ENCODE measurements at places on chromosomes 3 and 15. TPM values are rescaled to one million over a fixed set of nuclear protein-coding genes. Genes with fewer than 3 reads are reported as not detected.

GRCh38 chr3:190073264-190074008, 47.3 kb downstream of the P3H2 start:
- no peaks in the 10 kb centered on the region for H3K36me3 ChIP-seq
- peak overlapping the region; percentile 60 for H3K27ac ChIP-seq
- no peaks in the 10 kb centered on the region for H3K27me3 ChIP-seq
- peak; percentile 39 for DNase-seq

GRCh38 chr3:156657862-156658731, 16.3 kb upstream of the TIPARP start:
- H3K36me3 ChIP-seq = no peaks in the 10 kb centered on the region
- no peaks in the 10 kb centered on the region for H3K4me1 ChIP-seq
- H3K27ac ChIP-seq = no peak overlapping the region
- no peaks in the 10 kb centered on the region for H3K27me3 ChIP-seq
- no peak overlapping the region for H3K4me3 ChIP-seq
- no peak for DNase-seq

DNA sequence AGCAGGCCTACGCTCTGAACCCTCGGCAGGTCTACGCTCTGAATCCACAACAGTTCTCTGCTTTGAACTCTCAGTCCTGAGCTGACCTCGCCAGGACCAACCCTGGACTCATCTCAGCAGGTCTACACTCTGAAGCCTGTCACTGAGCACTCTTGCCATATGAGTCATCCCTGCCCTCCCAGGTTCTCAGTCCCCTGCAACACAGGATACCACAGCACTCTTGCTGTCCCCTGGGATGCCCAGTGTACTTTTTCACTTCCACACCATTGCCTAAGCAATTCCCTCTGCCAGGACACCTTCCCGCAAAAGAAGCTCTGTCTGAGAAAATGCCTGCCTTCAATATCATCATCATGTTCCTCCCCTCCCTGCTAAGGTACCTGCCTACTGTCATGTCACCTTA, 42.0 kb downstream of the NUP210 start:
- no peaks in the 10 kb centered on the region for H3K36me3 ChIP-seq
- no peaks in the 10 kb centered on the region for H3K27me3 ChIP-seq
- H3K4me3 ChIP-seq = no peak overlapping the region
- DNase-seq = peak; percentile 5
- H3K4me1 ChIP-seq = peaks cover 22% of the 10 kb centered on the region

SAXO2 gene
- not detected for total RNA-seq

GRCh38 chr3:191261304-191261638, 62.2 kb downstream of the OSTN start:
- H3K4me1 ChIP-seq = no peaks in the 10 kb centered on the region
- H3K36me3 ChIP-seq = no peaks in the 10 kb centered on the region
- H3K4me3 ChIP-seq = no peak overlapping the region

- no peak overlapping the region for H3K27ac ChIP-seq
- no peak overlapping the region for H3K4me3 ChIP-seq
- no peaks in the 10 kb centered on the region for H3K27me3 ChIP-seq
- H3K36me3 ChIP-seq = no peaks in the 10 kb centered on the region
Measured at GRCh38 chr3:138842483-138843188, 7.9 kb upstream of the PIK3CB start.

DNA sequence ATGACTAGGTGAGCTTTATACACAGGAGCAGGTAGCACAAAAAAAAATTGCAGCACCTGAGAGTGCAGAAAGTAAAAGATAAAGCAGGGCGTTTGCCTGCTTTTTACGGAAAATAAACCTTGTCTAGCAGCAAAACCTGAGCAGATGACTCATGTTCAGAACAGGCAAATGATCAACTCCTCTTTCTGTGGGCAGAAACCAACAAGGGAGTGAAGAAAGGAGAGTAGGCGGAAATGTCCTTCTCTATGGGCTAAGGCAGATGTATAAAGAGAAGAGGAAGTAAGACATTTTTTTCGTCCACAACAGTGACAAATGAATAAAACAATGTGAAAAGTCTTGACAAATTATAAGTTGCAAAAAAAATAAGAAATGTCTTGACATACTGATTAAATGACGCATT, 24.5 kb upstream of the GMNC start:
- H3K27ac ChIP-seq = no peak overlapping the region
- peak; percentile 2 for DNase-seq
- H3K36me3 ChIP-seq = no peaks in the 10 kb centered on the region
- H3K27me3 ChIP-seq = no peaks in the 10 kb centered on the region
- H3K4me3 ChIP-seq = no peak overlapping the region
- no peaks in the 10 kb centered on the region for H3K4me1 ChIP-seq

KY gene
- total RNA-seq = under 0.01 TPM

DNA sequence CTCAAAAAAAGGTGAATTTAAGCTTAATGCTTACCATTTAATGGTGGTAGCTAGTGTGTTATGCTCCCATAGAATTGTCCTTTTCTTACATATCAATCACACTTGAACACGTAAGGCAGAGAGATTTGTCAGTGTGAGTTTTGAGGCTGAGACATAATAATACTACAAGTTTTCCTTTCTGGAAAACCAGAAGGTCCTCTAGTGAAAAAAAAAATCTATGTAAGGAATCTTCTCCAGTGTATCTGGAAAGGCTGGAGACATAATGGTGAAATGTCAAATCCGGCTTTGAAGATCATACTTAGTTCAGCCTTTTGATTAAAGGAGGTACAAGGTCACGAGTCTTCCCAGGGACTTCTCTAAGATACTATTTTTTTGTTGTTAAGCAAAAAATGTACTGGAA, 3.4 kb downstream of the TSC22D2 start:
- H3K36me3 ChIP-seq = peaks cover 6% of the 10 kb centered on the region
- H3K4me1 ChIP-seq = peaks cover 5% of the 10 kb centered on the region
- DNase-seq = no peak
- peak overlapping the region; percentile 60 for H3K27ac ChIP-seq
- peak overlapping the region; percentile 76 for H3K4me3 ChIP-seq

DNA sequence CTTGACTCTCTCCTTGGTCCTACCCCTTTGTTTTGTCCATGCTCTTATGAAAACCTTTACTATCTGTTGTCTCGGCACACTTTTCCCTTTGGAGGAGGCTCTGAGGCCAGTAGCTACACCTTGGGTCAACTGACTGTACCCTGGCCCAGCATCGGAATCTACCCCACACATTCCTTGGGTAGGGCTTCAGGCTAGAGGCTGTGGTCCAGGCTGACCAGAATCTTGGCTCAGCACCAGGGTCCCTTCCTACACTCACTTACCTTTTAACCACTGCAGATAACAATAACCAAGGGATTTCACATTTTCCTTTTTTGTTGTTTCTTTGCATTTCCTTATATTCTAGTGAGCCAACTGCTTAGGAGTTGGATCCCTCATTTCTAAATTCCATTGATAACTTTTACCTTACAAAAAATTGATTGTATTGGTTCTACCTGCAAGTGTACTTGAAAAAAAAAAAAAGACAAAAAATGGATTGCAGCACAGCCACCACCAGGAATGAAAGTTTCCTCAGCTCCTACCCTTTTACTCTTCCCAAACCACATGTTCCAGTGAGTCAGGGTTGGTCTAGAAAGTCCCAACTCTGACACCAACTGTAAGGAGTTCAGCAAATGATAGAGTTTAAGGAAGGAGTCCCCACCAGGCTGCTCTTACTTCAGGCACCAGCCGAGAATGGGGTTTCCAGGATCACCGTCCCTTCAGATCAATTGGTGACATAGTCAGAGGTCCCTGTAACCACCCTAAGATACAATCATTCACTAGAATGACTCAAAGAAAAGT, 95.6 kb downstream of the FBLN2 start:
- H3K27me3 ChIP-seq = no peaks in the 10 kb centered on the region
- H3K27ac ChIP-seq = no peak overlapping the region
- peak; percentile 61 for DNase-seq
- H3K4me1 ChIP-seq = peaks cover 1% of the 10 kb centered on the region

DNA sequence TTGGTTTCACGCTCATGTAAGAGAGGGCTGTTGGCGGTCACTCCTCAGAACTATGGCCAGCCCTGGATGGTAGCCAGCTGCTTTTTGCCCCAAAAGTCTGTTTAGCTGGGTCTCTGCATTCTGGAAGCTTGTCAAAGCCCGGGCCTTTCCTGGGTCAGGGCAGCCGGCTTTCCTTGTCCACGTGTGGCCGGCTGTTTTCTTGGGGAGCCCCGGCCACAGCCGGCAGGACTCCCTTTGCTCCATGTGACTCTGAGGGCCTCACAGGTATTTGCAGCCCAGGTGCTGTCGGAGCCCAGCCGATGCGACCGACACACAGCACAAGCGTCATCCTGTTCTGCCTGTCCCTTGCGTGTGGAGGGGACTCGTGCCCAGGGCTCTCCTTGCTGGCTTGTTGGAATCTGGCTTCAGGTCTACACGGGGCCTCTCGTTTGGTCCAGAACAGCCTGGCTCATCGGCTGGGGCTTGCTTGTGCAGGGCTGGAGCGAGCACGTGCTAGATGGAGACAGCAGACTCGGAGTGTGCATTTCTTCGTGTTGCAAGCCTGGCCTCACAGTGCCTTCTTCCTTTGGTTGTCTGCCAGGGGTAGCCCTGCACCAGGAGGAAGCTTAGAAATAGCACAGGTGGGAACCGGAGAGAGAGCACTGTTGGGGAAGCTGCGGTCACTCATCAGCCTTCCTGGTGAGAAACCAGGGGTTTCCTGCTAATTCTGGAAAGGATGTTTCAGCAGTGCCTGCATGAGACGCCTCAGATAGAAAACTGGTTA, 51.5 kb downstream of the PGPEP1L start:
- H3K36me3 ChIP-seq = peaks cover 67% of the 10 kb centered on the region
- H3K27me3 ChIP-seq = no peaks in the 10 kb centered on the region
- H3K4me1 ChIP-seq = peaks cover 28% of the 10 kb centered on the region
- no peak overlapping the region for H3K27ac ChIP-seq
- DNase-seq = no peak

GRCh38 chr15:39125904-39126303, 455.0 kb upstream of the THBS1 start:
- H3K27ac ChIP-seq = peak overlapping the region; percentile 39
- peak; percentile 68 for DNase-seq
- H3K36me3 ChIP-seq = no peaks in the 10 kb centered on the region
- no peak overlapping the region for H3K4me3 ChIP-seq
- H3K4me1 ChIP-seq = peaks cover 37% of the 10 kb centered on the region

GRCh38 chr15:56341201-56341600, 24.0 kb upstream of the TEX9 start:
- no peaks in the 10 kb centered on the region for H3K36me3 ChIP-seq
- no peak overlapping the region for H3K4me3 ChIP-seq
- no peaks in the 10 kb centered on the region for H3K4me1 ChIP-seq
- H3K27me3 ChIP-seq = no peaks in the 10 kb centered on the region
- no peak overlapping the region for H3K27ac ChIP-seq
- DNase-seq = no peak

IQGAP1 gene
- total RNA-seq = 246 TPM

DNA sequence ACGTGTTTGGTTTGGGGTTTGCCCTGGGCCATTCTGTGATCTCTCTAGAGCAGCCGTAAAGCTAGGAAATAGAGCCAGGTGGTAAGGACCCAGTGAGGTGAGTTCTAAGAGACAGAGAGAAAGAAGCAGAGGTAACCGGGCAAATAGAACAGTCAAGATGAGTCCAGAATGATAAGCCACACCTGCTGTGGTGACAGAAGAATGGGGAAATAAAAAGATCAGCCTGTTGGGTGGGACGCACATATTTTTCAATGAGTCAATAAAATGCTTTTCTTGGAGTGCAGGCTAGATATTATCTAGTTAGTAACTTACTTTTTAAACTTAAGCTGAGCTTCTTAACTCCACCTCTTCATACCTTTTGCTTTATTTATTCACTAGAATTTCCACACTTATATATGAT, 135.0 kb downstream of the NFKBIZ start:
- H3K36me3 ChIP-seq = no peaks in the 10 kb centered on the region
- H3K27me3 ChIP-seq = no peaks in the 10 kb centered on the region
- H3K27ac ChIP-seq = no peak overlapping the region
- H3K4me1 ChIP-seq = no peaks in the 10 kb centered on the region

DNA sequence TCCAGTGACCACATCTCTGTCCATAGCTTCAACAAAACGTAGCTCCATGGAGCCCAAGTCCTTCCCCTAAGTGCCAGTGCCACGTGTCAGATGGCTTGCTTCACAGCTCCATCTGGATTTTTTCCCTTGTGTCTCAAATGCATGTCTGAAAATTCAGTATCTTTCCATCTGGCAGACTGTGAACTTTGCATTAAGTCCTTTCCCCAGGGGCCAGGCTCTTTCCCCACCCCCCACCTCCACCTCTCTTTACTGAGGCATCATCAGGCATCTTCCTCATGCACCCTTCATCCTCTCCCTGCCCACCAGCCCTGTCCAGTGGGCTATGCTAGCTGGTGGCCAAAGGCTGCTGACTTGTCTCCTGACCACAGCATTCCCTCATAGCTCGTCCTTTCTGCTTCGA, 53.7 kb downstream of the PDIA5 start:
- H3K4me3 ChIP-seq = no peak overlapping the region
- peaks cover 3% of the 10 kb centered on the region for H3K4me1 ChIP-seq
- H3K27me3 ChIP-seq = no peaks in the 10 kb centered on the region

CCDC39 gene
- not detected for total RNA-seq

CD96 gene
- 0.28 TPM for total RNA-seq

ISG20 gene
- 0.72 TPM for total RNA-seq

C3orf62 gene
- 0.83 TPM for total RNA-seq

- no peak overlapping the region for H3K27ac ChIP-seq
- H3K4me1 ChIP-seq = no peaks in the 10 kb centered on the region
- DNase-seq = peak; percentile 10
Measured at GRCh38 chr3:112858410-112859069, 11.9 kb upstream of the CD200R1L start.

UPK1B gene
- 0.28 TPM for total RNA-seq

DNA sequence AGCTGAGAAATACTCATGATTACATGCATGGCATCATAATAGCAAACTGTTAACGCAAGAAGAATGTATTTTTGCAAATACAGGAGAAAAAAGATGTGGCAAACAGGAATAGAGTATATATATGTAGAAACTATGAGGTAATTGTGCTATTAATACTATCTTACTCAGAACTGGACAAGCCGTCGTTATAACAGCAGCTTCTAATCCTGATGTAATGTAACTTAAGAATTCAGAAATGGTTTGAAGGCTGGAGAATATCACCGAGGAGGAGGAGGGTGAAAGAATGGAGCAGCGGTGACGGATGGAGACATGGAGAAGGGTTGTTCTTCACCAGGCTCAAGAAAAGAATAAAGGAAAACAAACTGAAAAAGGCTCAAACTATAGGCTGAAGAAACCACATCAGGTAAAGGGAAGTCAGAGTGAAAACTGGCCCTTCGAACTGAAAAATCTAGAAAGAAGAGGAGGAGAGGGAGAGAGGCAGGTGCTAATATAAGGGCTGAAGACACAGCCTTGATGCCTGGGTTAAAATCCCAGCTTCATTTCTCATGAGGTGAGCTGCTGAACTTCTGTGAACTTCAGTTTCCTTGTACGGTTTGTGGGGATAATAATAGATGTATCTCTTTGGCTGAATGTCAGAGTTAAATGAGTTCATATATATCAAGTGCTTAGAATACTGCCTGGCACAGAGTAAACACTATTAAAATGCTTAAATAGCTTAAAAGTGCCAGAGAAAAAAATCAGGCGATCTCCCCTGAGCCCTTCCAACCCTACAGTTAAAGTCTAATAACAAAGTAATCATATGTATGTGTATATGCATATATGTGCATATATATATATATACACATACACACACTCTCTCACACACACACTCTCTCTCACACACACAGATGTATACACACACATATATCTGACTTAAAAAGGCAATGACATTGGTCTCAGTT, 43.9 kb downstream of the GOLIM4 start:
- H3K36me3 ChIP-seq = no peaks in the 10 kb centered on the region
- peak overlapping the region; percentile 3 for H3K4me3 ChIP-seq
- peak; percentile 89 for DNase-seq
- H3K4me1 ChIP-seq = peaks cover 13% of the 10 kb centered on the region
- peak overlapping the region; percentile 3 for H3K27ac ChIP-seq

- no peak overlapping the region for H3K27ac ChIP-seq
- no peaks in the 10 kb centered on the region for H3K4me1 ChIP-seq
- H3K4me3 ChIP-seq = no peak overlapping the region
- DNase-seq = no peak
Measured at GRCh38 chr15:69574506-69574905, 121.9 kb downstream of the RPLP1 start.

- H3K27ac ChIP-seq = peak overlapping the region; percentile 61
- DNase-seq = peak; percentile 94
- peaks cover 13% of the 10 kb centered on the region for H3K4me1 ChIP-seq
Measured at GRCh38 chr15:62495670-62496614, 330.9 kb upstream of the C2CD4B start.
